ENCODE measurements at places on chromosomes 13 and 19. TPM values are rescaled to one million over a fixed set of nuclear protein-coding genes. Genes with fewer than 3 reads are reported as not detected.

GRCh38 chr13:109096101-109096500, 466.7 kb downstream of the MYO16 start:
- peak; percentile 60 for DNase-seq

GRCh38 chr13:97932036-97932435, 21.4 kb upstream of the IPO5 start:
- DNase-seq, result no peak

DNA sequence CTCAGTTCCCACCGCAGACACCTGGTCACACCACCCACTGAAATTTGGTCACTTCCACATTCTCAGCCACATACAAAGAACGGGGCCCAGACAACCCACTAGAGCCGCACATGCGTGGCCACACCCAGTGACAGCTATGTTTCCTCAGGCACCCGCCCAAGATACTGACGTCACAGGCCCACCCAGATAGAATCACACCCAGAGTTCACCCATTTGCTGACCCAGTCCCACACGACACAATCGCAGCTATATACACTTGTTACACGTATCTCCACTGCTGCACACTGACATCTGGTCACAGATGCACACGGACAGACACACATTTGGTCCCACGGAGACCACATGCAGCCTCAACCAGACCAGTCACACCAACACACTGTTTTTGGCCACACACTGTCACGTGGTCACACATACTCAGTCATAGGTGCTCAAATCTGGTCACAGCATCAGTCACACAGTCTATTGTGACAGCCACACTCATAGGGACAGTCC, 2.9 kb downstream of the NUMBL start:
- DNase-seq, result peak; percentile 91

GRCh38 chr13:35882722-35883497, 248.3 kb downstream of the DCLK1 start:
- peak; percentile 50 for DNase-seq

The ZNF229 gene
- total RNA-seq, result 13.4 TPM

DNA sequence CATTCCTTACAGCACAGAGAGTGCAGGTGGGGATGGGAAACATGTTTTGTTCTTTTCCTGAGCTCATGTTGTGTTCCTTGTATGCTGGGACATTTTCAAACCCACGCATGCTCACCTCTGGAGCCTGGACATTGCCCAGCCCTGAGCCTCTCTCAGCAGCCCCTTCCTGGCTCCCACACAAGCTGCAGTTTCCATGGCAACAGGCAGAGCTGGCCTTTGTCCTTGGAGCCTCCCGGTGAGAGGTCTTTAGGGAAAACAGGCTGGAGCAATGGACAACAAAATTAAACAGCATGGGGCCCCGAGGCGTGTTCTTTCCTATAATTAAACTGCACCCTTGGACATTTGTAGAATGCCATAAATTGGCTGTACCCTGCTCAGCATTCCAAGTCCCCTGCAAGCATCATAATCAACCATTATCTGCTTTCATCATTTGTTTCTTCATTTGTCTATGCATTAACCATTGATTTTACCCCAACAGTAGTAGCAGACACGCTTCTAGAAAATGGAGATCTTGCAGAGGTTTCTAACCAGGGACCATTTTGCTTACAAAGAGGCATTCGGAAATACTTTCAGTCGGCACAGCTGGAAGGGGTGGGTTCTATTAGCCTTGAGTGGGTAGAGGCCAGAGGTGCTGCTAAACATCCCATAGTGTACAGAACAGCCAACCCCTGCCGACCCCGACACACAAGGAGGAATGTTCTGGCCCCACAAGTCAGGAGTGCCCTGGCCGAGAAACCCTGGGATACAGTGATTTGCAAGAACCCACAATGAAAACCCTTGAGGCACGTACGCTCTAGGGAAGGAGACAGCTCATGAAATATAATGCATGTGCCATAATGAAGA, 133.4 kb upstream of the PEG3 start:
- no peak for DNase-seq

The PGLYRP2 gene
- not detected for total RNA-seq

The SBSN gene
- total RNA-seq, result not detected

DNA sequence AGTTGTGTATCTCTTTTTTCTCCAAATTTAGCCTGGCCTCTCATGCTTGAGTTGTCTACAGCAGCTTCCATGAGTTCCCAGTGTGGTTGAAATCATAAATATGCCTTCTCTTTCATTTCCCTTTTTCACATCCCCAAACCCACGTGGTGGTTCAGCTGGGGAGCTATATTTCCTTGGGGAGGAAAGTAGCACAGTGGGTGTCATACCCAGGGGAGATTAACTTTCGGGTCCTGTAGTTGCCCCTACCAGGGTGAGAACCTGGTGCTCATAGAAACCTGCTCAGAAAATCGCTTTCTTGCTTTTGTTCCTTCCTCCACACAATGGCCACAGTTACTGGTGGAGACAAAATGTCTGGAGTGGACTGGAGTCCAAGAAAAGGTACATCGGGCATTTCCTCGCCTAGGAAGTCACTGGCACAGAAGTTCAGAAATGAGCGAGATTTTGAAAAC, 7.0 kb upstream of the LILRA4 start:
- DNase-seq, result no peak

The PLK5 gene
- total RNA-seq, result not detected

DNA sequence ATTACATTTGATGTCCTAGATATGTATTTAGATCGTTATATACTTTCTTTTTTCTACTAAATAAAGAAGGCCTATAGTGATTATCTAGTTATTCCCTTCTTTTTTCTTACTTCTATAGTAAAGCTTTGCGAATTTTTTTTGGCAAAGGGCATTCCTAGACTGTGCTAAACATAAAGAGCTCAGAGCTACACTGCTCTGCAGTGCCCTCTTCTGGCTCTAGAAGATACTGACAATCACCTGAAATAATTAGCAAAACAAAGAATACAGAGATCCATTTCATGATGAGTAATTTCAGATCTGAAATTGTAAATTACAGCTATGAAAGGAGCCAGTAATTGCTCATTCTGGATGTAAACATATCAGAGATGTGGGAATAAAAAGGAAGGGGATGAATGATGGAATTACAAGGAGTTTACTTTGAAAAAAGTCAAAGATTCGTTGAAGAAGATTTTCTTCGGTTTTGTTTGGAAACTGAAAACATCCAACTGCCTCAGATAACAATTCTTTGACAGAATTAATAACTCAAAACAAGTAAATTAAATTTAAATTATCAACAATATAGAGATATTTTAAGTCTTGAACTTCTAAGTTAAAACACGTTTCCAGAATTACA, 288.5 kb downstream of the NALCN start:
- peak; percentile 21 for DNase-seq

The MIR17HG gene
- 1.6 TPM for total RNA-seq

DNA sequence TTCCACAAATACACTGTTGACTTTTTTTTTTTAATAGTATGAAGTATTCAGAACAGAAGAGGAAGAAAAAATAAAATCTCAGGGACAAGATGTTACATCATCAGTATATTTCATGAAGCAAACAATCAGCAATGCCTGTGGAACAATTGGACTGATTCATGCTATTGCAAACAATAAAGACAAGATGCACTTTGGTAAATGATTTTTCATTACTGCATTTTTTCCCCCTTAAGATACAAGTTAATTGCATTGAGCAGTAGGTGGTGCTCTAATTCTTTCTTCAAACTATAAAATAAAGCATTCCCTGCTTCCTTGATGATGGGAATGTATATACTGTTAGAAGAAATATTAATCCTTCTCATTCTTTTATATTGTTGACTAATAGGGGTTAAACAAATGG, 17.1 kb downstream of the UCHL3 start:
- DNase-seq, result no peak

GRCh38 chr19:55085923-55086715, 10.4 kb downstream of the EPS8L1 start:
- DNase-seq, result no peak

GRCh38 chr13:79456051-79456450, 24.9 kb upstream of the NDFIP2 start:
- no peak for DNase-seq

- DNase-seq, result no peak
Observed at GRCh38 chr13:30943881-30944280, 11.4 kb downstream of the TEX26 start.

DNA sequence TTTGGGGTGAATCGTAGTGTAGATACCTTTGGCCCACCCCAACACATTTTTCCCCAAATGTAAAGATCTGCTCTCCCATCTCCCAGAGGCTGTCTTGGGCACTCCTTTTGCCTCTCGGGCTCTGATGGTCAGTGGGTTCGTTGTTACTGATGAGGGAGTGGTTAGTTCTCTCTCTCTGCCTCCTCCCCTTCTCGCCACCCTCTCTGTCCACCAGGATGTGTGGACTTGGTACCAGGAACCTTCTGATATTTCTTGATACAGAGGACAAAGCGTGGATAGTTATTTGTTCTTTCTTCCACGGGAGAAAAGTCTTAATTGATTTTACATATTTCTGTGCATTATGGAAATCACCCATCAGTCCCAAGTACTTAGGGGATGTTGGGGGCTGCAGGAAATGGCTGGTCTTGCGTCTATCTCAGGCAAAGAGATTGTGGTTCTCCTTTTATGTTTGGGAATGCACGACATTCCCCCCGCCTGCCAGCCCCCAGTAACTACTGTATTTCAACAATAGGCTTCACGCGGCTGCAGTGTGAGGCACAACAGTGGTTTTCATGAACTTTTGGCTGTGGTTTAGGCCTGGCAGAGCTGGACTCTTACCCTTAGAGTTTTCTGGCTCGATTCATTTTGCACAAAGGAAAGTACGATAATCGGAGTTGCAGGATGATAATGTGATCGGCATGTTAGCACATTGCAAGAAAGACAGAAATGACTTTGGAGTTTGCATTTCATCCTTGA, 79.0 kb upstream of the ZNF536 start:
- no peak for DNase-seq

The ZNF441 gene
- 3.8 TPM for total RNA-seq

- DNase-seq, result peak; percentile 81
Observed at GRCh38 chr19:7925171-7925851, 624 bp downstream of the CTXN1 start.

The CARD8 gene
- total RNA-seq, result 25.5 TPM

The CLEC17A gene
- total RNA-seq, result not detected

DNA sequence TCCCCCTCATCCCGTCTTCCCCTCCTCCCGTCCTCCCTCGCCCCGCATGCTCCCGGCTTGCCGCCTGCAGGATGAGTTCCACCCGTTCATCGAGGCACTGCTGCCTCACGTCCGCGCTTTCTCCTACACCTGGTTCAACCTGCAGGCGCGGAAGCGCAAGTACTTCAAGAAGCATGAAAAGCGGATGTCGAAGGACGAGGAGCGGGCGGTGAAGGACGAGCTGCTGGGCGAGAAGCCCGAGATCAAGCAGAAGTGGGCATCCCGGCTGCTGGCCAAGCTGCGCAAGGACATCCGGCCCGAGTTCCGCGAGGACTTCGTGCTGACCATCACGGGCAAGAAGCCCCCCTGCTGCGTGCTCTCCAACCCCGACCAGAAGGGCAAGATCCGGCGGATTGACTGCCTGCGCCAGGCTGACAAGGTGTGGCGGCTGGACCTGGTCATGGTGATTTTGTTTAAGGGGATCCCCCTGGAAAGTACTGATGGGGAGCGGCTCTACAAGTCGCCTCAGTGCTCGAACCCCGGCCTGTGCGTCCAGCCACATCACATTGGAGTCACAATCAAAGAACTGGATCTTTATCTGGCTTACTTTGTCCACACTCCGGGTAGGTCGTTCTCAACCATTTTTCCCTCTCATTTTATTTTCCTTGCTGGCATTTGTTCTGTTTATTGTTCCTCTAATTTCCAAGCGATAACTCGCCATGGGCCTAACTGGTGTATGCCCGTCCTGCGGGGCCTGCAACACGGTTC, 29.8 kb downstream of the NFIX start:
- DNase-seq, result no peak

The CADM4 gene
- total RNA-seq, result 0.06 TPM

The ACP5 gene
- total RNA-seq, result not detected

DNA sequence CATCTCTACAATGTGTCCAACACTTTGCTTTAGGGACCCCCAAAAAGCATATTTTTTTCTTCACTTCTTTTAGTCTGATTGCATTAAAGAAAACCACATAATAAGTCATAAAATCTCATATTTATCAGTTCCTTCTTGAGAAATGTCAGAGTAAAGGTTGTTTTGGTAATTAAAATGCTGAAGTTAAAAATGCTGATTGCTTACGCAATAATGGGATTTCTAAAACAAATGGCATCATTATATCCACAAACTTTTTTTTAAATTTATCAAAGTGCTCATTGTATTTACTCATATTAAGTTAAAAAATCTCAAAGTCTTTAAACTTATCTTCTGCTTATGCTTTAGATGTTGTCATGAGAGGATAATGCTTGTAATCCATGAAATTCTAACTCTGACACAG, 737.2 kb upstream of the ARGLU1 start:
- DNase-seq, result no peak

GRCh38 chr19:51607077-51607476, 23.1 kb downstream of the SIGLEC5 start:
- no peak for DNase-seq

DNA sequence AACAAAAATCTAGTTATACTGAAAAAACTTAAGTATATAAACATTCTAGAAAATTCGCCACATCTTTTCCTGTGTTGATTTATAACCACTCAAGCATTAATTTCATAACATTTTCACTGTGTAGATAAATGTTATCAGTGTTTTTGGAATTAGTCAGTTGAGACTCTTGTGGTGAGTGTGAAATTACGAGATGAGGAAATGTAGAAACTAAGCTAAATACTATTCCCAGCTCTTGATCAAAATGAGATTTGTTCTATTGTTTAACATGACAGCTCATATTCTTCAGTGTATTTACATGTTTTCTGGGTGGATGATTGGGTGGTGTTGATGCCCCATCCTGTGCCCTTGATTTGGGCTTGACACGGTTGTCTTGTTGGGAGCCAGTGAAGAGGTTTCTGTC, 406.8 kb downstream of the DACH1 start:
- no peak for DNase-seq

The TEX29 gene
- 0.82 TPM for total RNA-seq

DNA sequence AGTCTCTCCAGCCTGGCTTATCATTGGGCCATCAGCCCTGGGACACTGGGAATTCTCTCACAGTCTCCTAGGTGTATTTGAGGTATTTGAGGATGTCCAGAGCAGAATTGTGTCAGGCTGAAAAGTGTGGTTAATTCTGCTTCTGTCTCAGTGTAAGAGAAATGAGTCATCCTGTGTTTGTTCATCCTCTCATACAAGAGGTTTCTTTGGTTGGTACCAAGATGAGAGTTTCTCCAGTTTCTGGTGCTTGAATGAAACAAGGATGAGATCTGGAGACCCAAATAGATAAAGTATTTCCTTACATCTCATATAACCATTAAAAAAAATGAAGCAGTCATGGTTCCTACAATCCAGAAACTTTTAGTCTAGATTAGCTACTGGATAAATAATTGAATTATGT, 7.7 kb downstream of the ZNF253 start:
- DNase-seq, result no peak

- peak; percentile 82 for DNase-seq
Observed at GRCh38 chr13:113398963-113399754, 35.2 kb upstream of the GRTP1 start.

The IRGC gene
- not detected for total RNA-seq

GRCh38 chr19:49118565-49119410, at the start of gene C19orf73:
C19orf73 (minus strand) TSS chr19:49119143; CDS start chr19:49119022, 121 bp downstream.
- DNase-seq, result peak; percentile 95

All from SJSA1 (cell line).